ENCODE measurements at places on chromosomes 2 and 18.

- no peak for DNase-seq
These were observed 27.0 kb downstream of the IRS1 start for GRCh38 chr2:226772389-226773179.

GRCh38 chr18:13568443-13569392 lies 157.6 kb downstream of the FAM210A start:
- no peak for DNase-seq

- no peak for DNase-seq
These were observed 76.9 kb upstream of the ODC1 start for GRCh38 chr2:10524851-10525572.

- DNase-seq = no peak
These were observed 36.7 kb downstream of the RALB start for GRCh38 chr2:120289221-120289906.

- no peak for DNase-seq
These were observed 42.5 kb downstream of the STEAP3 start for GRCh38 chr2:119266091-119266589.

- DNase-seq = no peak
These were observed 21.0 kb upstream of the SEMA4C start for GRCh38 chr2:96890726-96891385.

DNA sequence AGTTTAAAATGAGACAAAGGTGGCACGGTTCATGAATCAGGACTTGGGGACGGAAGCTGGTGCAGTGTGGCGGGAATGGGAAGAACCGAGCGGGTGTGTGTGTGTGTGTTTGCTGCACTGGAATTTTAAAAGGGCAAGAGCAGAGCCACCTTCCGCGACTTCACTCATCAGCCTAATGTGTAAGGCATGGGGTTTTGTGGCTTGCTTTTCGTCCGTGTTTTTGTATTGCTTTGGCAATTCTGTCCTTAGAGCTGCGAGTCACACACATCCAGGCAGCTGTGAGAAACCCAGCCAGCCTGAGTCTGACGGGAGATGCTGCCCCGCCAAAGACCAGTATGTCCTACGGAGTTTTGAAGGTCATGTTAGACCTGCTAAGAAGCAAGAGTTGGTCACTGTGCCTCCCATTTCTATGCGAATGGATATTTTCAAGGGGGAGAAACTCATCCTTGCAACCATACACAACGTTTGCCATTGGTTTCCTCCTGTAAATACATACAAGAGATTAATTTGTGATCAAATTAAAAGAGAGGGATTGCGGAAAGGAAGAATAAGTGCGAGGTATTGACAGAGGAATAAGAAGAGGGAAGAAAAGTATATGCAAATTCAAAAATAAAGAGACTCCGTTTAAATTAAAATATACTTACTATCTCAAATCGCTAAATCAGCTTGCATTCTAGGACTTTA lies 665 bp upstream of the CACNB4 start:
- DNase-seq = peak; percentile 20

- DNase-seq = no peak
These were observed 91.0 kb downstream of the PLB1 start for GRCh38 chr2:28586867-28587266.

- DNase-seq = no peak
These were observed 140.7 kb upstream of the THUMPD2 start for GRCh38 chr2:39919511-39920306.

DNA sequence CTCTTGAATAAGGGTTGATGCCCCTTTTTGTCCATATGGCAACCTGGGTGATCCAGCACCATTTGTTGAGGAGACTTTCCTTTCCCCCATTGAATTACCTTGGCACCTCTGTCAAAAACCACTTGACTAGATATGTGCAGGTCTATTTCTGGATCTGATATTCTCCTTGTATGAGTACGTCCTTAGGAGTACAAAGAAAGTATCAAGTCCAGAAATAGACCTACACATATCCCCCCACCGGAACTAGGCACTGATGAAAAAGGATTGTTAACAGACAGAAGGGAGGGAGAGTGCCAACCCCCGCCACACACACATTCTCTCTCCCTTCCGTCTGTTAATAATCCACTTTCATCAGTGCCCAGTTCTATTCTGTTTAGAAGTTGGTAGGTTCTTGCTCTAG lies 225.0 kb downstream of the TMEM163 start:
- DNase-seq = no peak

DNA sequence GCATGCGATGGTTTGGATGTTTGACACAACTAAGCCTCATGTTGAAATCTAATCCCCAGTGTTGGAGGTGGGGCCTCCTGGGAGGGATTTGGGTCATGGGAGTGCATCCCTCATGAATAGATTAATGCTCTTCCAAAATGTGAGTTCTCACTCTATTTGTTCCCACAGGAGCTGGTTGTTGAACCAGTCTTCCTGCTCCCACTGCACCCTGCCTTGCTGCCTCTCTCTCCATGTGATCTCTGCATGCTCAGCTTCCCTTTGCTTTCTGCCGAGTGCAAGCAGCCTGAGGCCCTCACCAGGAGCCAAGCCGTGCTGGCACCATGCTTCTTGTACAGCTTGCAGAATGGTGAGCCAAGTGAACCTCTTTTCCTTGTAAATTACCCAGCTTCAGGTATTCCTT lies 206.8 kb downstream of the VAPA start:
- no peak for DNase-seq

DNA sequence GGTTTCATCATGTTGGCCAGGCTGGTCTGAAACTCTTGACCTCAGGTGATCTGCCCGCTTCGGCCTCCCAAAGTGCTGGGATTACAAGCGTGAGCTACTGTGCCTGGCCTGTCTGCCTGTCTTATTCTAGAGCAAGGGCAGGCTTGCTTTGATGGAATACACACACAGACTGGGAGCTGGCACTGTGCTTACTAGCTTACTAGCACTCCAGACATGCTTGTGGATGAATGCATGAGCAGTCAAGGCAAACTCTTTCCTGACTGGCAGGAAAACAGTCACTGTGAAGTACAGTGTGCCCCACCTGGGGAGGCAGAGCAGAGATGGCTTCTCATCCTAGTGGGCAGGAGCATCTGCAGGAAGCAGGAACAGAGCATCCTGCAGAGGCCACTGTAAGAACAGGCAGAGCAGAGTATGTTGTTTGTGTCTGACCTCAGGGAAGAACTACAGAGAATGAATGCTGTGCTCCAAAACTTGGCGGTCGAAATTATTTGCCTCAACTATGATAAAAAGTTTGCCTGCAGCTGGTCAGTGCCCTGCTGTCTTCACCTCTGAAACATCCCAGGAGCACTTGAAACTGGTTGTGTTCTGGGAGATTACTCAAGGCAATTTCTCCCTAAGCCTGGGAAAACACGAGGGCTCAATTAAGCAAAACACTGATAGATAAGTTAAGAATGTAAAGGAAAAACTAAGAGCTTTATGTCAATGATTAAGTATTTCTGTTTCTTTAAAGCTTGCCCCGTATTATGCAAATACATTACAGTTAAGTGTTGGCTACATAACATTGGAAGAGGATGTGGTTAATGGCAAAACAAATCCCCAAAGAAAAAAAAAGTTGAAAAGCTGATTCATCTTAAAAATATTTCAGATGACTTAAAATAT lies 102.4 kb downstream of the VAPA start:
- DNase-seq = peak; percentile 97

GRCh38 chr2:168375195-168375798 lies 80.8 kb upstream of the CERS6 start:
- no peak for DNase-seq

- no peak for DNase-seq
These were observed 168.2 kb downstream of the GALNT1 start for GRCh38 chr18:35749701-35750100.

DNA sequence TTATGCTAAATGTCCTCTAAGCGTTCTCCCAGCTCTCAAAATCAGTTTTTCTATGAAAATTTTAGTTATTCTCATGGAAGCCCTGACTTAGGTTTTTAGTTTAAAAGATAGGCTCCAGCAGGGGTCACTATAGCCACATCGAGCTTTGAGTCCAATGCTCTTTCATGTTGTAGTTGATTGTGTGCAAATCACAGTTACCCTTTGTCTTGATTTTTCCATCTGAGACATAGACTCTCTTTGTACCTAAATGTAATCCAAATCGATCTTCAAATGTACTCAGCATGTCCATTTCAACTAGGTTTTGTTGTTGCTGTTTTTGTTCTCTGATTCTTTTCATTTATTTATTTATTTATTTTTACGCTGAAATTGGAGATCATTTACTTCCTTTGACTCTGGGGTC lies 26.4 kb upstream of the MSTN start:
- DNase-seq = peak; percentile 69

- no peak for DNase-seq
These were observed 93.1 kb downstream of the GYPC start for GRCh38 chr2:126748929-126749518.

- DNase-seq = no peak
These were observed 536.0 kb upstream of the CDH2 start for GRCh38 chr18:28712796-28713425.

DNA sequence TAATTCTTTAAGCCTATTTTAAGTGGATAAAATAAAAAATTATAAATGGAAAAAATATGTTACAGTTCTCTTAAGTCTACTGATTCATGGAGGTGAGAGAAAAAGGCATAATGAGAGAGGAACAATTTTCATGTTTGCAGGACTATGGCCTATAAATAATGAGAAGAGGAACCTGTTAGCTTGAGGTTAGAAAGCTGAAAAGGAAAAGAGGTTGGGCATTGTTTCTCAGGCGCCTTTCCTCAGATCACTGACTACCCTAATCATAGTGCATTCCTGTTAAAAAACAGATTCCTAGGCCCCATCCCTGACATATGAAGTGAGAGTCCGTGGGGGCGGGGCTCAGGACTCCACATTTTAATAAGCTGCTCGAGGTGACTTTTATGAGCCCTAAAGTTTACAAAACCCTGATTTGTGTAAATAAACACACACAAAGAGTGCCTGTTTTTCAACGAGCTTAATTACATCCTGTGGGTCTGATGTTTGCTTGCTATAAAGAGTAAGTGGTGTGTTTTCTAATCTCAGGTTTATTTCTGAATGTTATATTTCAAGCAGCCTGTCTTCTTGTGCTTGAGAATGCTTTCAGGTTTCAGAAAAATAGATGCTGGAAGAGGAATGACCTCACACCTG lies 335.5 kb downstream of the CLIP4 start:
- no peak for DNase-seq

Data from EL (cell line).